Stimulated activated CD8-positive, alpha-beta memory T cell treated with anti-CD3 and anti-CD28 coated beads, Interleukin-15, amount 100 ng/mL, for 24 hours (primary cell): ENCODE measurements at places on chromosomes 12 and 14.

DNA sequence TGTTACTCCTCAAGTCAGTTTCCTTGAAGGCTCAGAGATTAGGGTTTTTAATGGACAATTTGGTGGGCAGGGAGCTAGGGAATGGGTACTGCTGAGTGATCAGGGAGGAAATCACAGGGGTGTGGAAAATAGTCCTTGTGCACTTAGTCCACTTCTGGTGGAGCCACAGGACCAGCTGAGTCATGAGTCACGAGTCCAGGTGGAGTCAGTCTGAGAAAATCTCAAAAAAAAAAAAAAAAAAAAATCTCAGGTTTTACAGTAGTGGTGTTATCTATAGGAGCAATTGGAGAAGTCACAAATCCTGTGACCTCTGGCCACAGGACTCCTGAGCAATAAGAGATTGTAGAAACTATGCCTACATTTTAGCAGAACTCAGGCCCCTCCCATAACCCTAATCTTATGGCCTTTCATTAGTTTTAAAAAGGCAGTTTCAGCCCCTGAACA lies 28.2 kb upstream of the AMN1 start:
- DNase-seq: no peak

DNA sequence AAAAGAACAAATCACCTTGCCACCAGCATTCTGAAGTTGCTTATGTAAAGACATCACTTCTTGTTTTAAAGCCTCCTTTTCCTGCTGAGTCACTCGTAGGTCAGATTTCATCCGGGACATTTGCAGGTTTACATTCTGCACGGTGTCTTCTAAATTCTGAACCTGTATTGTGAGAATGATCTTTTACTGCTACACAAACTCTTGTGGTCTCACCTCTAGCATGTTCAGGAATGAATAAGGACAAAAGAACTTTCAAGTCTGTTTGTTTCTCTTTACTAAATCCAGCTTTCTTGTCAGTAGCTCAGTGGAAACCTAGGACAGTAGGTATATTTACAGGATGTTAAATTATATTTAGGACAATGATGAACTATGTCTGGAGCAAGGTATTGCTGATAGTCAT lies 73.5 kb upstream of the SAV1 start:
- no peak for DNase-seq

- DNase-seq: no peak
Observed at GRCh38 chr14:45194964-45195363, 58.0 kb downstream of the MIS18BP1 start.

DNA sequence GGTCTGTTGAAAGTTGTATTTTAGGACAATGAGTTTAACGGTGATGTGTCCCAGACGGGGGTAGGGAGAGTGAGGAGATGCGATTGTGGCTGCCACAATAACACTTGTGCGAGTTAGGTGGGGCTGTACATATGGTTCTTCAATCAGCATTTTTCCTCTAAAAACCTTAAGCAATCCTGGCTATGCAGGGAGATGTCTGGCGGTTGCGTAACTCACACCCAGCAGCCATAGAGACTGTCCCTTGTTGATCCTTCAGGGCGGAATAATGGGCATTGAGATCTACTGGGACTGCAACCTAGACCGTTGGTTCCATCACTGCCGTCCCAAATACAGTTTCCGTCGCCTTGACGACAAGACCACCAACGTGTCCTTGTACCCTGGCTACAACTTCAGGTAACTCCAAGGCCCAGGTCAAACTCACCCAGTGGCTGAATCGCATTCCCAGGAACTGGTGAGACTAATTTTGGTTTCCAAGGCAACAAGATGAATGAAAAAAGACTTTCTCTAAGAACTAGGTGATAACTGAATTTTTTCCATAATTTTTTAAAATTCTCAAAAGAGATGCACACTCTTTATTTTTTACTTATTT lies 34.6 kb downstream of the P2RX7 start:
- DNase-seq: no peak

DNA sequence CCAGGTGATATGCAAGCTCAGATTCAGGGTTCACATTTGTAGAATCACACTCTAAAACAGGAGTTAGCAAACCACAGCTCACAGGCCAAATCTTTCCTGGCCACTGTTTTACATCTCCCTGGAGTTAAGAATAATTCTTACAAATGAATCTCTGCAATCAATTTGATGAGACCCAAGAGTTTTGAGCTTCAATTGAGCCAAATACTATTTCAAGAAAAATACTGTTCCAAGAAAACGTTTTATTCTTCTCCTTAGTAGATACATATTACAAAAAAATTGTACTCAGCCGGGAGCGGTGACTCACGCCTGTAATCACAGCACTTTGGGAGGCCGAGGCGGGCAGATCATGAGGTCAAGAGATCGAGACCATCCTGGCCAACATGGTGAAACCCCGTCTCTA lies 2.5 kb downstream of the PTGDR start:
- DNase-seq: no peak

DNA sequence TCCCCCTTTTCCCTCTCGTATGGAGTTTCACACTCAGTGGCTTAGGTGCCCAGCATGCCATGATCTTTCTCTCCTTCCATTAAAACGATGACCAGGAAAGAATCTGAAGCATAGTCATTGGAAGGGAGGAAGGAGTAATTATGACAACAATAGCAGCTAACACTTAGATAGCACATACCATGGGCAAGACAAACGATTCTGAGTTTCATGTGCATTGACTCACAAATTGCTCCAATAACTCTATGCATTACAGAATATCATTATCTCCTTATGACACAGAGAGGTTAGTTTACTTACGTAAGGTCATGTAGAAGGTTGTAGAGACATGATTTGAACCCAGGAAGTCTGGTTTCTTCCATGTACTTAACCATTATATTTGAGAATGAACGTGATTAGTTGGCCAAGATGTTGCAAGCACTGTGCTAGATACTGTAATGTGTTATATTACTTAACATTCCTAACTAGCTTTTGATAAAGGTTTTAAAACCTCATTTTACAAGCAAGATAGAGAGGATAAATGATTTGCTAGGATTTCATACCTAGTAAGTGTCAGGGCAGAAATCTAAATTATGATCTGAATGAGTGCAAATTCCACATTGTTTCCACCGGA lies 162.4 kb downstream of the CAND1 start:
- DNase-seq: no peak

GRCh38 chr14:30332374-30332773 lies 226.6 kb upstream of the G2E3 start:
- no peak for DNase-seq

GRCh38 chr12:49233842-49234526 lies 30.9 kb upstream of the TUBA1C start:
- DNase-seq: no peak

GRCh38 chr12:57110104-57111030 lies 795 bp downstream of the STAT6 start:
- peak; percentile 44 for DNase-seq

DNA sequence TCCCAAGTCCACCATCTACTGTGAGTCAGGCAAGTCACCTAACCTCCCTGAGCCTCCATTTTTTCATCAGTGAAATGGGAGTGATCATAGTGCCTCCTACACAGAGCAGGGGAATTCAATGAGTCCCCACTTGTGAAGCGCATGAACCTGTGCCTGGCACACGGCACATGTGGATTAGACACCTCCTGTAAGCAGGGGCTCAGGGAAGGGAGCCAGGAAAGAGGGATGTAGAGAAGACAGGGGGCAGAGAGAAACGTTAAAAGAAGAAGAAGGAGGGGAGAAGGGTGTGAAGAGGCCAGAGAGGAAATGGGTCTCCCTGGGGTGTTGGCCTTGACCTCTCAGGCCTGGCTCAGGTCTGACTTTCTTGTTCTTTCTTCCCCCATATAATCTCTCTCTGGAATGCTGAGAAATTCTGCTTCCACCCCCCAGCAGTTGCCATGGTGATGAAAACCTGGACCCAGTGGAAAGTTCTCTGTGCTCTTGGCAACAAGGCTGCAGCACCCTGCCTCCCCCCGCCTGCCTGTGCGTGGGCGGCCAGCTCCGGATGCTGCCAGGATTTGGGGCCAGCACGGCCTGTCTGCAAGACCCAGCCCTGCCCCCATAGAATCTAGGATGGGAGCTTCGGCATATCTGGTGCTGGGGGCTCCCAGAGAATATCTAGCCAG lies 94.5 kb downstream of the CALM1 start:
- no peak for DNase-seq

DNA sequence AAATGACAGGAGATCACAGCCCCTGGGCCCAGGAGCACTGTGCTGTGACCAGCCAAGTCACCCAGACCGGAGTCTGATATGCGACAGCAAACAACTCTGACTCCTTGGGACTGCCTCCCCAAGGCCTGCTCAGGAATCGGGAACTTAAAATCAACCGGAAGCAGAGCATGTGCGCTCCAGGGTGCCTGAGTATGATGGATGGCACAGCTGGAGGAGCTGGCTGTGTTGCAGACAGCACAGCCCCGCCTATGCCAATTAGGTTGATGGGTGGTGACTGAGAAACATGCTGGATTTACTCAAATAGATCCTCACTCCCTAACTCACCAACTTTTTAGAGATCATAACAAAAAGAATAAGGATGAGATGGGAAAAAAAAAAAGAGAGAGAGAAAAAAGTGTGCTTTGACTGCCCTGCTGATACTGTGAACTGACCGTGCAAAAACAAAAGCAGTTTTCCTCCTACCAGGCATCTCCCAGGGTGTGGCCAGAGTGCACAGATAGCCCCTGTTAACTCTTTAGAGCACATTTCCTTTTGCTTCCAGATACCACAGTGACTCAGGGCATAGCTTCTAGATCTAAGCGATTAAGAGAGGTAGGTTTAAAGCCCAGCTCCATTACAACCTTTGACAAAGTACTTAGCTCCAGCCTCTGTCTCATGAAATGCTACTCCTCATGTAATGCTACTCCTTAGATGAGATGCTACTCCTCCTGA lies 27.4 kb upstream of the STON2 start:
- no peak for DNase-seq

- no peak for DNase-seq
Observed at GRCh38 chr14:100048786-100049185, 16.4 kb upstream of the EVL start.

- no peak for DNase-seq
Observed at GRCh38 chr12:96187956-96188355, 6.2 kb upstream of the ELK3 start.

- DNase-seq: no peak
Observed at GRCh38 chr14:68395604-68396003, 397.3 kb downstream of the ZFP36L1 start.

GRCh38 chr14:61147381-61147821 lies 133.7 kb downstream of the TMEM30B start:
- no peak for DNase-seq

GRCh38 chr12:104306943-104307654 lies 3.6 kb downstream of the EID3 start:
- DNase-seq: no peak

DNA sequence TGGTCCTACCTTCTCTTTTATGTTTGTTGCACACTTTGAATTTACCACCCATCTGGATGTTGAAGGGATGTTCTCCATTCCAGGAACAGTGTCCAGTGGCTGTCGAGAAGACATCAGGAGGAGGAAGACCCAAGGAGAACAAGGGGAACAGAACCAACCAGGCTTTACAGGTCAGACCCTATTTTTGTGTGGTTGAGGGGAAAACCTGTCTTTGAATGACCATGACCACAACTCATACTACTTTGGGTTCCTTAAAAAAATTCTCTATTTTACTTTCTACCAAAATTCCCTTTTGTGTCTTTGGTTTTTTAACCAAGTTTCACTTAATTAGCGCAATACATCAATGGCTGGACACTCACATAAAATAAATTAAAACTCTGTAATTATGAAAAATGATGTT lies 78.7 kb downstream of the PLXNC1 start:
- no peak for DNase-seq

DNA sequence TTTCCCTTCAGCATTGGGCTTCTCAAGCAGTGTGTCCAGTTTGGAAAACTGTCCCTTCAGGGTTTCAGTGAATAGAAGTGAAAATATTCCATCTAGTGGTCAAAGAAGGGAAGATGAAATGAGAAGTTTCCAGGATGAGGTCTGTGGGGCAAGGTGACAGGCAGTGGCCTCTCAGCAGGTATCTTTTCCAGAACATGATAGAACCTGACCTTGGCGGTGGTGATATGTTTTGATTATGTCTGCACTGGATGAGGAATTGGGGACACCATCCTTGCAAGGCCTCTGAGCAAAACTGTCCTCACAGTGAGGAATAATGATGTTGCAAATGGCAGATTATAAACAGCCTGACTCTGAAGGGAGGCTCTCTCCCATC lies 4.7 kb downstream of the GPX2 start:
- no peak for DNase-seq

DNA sequence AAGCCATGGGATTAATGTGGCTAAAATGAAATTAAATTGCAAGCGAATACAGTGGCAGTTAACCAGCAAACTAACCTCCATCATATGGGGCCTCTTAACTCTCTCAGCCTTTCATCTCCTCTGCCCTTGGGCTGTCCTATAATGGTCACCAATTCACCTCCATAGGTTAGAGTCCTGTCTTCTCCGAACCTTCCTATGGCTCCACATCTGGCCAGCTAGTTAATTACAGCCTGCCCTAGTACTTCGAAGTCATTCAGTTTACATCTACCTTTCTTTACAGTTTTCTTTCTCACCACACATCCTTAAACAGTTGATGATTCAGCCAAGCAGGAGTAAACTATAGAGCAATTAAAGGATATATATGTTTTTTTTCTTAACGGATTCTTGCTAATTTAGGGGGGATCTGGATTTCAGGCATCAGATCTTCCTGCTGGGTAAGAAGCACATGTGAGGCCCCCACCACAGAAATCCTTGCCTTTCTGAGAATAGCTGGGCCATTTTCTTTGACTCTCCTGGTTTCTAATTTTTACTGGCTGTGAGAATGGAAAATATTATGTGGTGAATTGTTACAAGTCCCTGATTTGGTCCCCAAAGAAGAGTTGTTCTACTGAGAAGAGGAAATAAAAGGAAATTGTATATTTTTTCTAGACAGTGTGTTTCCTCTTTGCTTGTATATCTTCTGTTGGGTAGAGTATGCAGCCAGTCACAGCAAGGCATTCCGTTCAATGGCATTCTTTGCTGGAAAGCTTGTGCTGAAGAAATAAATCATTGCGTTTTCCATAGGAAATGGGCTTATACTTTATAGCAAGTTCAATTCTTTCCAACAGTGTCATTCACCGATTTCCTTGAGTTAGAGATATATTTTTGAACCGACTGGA lies 16.7 kb downstream of the HMGA2 start:
- DNase-seq: no peak

GRCh38 chr12:93634416-93634815 lies 42.8 kb upstream of the CRADD start:
- DNase-seq: no peak
